ENCODE measurements at places on chromosomes 7 and 10.

- no peak for DNase-seq
Measured at GRCh38 chr7:11077816-11078215, 104.1 kb downstream of the PHF14 start.

DNA sequence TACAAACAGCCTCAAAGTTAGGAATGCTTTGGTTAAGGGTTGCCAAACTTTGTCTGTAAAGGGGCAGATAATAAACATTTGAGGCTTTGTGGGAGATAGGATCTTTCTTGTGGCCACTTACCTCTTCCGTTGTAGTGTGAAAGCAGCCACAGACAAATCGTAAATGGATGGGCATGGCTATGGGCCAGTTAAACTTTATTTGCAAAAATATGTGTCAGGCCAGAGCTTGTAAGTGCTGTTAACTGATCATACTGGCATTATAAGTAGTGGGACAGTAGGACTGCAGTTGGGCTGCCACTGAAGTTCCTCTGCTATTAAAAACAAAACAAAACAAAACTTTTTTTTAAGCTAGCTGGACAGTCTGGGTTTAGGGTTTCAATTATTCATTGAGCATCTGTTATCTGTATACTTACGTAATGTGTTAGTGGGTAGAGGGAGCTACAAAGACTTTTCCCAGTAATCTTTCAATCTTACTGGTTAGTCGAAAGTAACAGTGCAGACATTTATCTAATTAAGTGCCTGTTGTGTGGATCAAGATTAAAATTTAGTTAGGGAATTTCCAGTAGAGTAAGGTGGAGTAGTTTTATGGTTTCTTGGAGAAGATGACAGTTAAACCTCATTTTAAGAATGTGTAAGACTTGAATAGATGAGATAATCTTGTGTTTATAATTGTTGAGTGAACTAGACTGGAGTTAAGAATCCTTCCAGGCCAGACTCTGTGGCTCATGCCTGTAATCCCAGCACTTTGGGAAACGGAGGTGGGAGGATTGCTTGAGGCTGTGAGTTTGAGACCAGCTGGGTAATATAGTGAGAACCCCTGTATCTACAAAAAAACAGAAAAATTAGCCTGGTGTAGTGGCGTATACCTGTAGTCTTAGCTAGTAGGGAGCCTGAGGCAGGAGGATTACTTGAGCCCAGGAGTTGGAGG is 100.1 kb downstream of the BTRC start:
- no peak for DNase-seq

DNA sequence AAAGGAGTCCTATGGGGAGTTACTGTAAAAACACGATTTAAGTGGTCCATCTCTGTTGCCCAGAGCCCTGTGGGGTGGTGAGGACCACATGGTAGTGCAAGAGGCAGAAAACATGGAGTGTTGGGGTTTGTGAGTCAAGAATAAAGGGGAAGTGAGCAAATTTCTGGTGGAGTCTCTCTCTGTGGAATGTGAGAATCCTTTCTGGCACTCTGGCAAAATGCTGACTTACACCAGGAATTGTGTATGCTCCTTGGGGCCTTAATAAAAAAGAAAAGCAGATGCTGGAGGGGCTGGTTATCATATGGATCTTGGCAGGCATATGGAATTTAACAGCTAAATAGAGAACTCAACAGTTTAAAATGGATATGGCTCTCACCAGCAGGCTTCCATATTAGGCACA is 486.0 kb downstream of the TNS3 start:
- DNase-seq = no peak

DNA sequence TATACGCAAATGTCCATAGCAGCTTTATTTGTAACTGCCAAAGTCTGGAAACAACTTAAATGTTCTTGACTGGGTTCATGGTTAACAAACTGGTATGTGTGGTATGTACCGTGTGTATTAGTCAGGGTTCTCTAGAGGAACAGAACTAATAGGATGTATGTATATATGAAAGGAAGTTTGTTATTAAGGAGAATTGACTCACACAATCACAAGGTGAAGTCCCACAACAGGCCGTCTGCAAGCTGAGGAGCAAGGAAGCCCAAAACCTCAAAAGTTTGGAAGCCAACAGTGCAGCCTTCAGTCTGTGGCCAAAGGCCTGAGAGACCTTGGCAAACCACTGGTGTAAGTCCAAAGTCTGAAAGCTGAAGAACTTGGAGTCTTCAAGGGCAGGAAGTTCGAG is 66.8 kb downstream of the TMEM168 start:
- DNase-seq = peak; percentile 3

GRCh38 chr10:21740989-21741388 is 207.0 kb downstream of the MLLT10 start:
- no peak for DNase-seq

- no peak for DNase-seq
Measured at GRCh38 chr10:72729528-72729927, 37.6 kb downstream of the MCU start.

GRCh38 chr10:72642318-72642717 is 16.4 kb upstream of the MICU1 start:
- no peak for DNase-seq

- DNase-seq = no peak
Measured at GRCh38 chr7:101636822-101637623, 7.9 kb upstream of the MYL10 start.

DNA sequence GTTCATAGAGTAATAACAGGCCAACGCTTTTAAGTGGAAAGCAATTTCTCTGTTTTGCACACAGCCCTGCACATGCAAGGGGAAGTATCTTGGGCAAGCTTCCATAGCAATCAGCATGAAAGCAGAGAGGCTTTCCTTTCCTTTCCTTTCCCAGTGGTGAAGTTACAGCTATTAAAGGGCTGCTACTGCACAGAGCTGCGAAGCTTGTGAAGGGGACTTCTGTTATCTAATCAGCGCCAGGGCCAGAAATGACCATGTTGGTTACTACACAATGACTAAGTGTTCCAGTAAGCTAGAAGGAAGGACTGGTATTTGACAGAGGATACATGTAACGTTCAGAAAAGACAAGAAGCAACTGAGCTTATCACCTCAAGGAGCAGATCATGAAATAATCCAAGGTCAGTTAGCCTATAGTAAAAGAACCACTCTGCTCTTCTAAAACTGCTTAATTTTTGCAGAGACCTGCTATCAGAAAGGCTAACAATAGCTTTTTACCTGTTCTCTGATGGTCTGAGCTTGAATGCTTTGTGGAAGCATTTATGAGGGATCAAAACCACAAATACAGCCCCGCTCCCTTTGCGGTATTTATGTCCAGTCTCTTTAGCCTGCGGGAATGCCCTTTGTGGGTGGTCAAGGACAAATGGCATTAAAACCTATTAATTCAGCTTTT is 45.9 kb downstream of the SGMS1 start:
- no peak for DNase-seq

- peak; percentile 26 for DNase-seq
Measured at GRCh38 chr10:28796606-28797512, 119.5 kb downstream of the BAMBI start.

GRCh38 chr7:47221826-47222225 is 360.1 kb downstream of the TNS3 start:
- DNase-seq = no peak

DNA sequence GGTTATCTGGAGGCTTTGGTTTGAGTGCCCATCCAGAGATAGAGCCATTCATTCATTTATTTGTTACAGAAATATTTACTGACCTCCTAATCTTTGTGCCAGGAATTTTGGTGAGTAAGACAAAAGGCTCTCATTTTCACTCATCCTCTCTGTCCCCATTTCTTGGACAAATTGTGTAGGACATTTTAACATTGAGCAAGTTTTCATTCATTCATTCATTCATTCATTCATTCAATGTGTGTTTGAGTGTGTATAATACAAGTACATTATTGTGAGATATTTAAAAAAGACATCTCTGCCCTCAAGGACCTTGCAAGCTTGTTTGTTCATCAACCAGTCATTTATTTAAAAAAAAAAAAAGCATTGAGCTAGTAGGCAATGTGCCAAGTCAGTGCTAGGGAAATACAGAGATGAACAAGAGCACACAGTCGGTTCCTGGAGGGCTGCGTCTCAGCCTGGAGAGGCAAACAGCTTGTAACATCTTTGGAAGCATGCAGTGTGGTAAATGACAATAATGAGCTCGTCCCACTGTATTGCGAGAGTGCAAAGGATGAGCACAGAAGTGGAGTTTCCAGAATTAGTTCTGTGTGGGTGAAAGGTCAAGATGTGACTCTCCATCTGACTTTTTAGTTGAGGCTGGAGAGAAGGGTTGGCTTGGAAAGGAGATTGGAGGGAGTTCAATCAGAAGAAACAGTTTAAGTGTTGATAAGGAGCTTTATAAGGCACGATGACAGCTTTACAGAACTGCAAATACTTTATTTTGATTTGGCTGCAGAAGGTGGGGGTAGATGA is 50.5 kb upstream of the HBP1 start:
- no peak for DNase-seq

DNA sequence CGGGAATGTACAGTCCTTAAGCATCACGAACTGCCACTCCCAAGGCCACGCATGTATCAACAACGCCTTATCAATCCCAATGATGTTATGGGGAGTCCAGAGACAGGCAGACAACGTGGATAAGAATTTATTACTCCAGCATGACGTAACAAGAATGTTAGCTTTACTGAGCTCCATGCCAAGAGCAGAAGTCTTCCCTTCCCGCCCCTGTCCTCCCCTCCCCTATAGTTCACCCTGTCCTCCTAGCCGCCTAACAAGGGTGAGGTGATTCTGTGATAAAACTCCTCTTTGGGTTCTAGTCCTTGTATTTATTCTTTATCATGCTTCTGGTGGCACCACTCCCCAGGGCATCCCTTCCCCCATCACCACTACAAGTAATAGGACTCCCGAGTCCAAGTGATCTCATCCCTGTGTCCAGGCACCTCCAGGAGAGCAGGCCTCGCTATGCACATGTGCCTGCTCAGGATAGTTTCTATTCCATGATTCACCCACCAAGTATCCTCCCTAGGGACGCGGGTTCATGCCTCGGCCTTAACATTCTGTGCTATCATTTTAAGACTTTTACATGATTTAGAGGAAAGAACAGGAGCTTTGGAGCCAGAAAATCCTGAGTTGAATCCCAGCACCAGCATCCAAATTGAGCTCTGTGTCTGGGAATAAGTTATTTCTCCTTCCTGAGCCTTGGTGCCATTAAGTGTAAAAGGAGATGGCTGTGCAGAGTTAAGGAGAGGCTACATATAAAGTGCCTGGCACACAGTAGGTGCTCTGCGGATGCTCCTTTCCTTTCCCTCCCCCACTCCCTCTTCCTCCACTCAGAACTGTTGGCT is 15.4 kb downstream of the GSDME start:
- peak; percentile 82 for DNase-seq
